ENCODE measurements at places on chromosomes 3 and 15. TPM values are rescaled to one million over a fixed set of nuclear protein-coding genes. Genes with fewer than 3 reads are reported as not detected.

DNA sequence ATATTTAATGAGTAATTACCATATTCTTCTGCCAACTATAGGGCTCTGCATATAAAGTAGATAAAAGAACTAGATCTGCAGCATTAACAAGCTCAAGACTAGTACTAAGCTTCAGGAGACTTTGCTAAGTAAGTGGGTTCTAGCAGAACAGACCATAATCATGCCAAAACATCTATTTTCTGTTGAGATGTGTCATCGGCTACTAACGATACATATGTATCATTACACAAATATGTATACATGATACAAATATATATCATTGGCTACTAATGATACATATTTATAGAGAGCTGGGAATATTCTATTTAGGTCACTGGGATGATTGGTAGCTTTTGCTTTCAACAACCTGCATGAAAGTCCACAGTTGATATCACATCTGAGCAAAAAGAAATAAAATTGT lies 185.8 kb upstream of the DCBLD2 start:
- DNase-seq = no peak
- H3K27me3 ChIP-seq = no peaks in the 10 kb centered on the region
- H3K27ac ChIP-seq = no peak overlapping the region
- no peak overlapping the region for H3K4me3 ChIP-seq
- no peaks in the 10 kb centered on the region for H3K36me3 ChIP-seq
- no peaks in the 10 kb centered on the region for H3K4me1 ChIP-seq

- H3K27me3 ChIP-seq = no peaks in the 10 kb centered on the region
- no peak overlapping the region for H3K27ac ChIP-seq
- no peak for DNase-seq
- H3K4me3 ChIP-seq = no peak overlapping the region
These were observed 7.6 kb downstream of the LPCAT4 start for GRCh38 chr15:34359416-34359815.

DNA sequence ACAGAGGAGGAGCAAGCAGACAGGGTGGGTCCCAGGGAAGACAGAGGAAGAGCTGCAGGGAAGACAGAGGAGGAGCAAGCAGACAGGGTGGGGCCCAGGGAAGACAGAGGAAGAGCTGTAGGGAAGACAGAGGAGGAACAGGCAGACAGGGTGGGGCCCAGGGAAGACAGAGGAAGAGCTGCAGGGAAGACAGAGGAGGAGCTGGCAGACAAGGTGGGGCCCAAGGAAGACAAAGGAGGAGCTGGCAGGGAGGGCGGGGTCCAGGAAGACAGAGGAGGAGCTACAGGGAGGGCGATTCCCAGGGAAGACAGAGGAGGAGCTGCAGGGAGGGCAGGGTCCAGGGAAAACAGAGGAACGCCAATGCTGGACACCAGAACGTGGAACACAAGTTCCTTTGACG lies 66.5 kb downstream of the PLXNA1 start:
- H3K27ac ChIP-seq = no peak overlapping the region
- H3K4me1 ChIP-seq = no peaks in the 10 kb centered on the region
- H3K4me3 ChIP-seq = no peak overlapping the region
- H3K27me3 ChIP-seq = peaks cover 4% of the 10 kb centered on the region
- DNase-seq = no peak
- H3K36me3 ChIP-seq = no peaks in the 10 kb centered on the region

DNA sequence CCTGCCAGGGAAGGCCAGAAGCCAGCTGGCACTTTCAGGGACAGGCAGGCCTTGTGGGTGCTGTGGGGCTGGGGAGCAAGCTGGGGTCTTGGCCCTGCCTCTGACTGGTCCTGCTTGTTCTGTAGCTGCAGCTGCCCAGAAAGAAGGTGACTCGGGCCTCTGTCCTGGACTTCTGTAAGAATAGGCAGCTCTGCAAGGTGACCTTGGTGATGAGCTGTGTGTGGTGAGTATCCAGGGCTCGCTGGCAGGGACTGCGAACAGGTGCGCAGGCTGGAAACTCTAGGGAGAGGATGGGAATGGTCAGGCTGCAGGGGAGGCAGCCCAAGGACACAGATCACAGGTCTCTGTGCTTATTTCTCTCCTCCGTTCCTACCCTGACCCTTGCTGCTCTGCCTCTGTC lies 31.2 kb downstream of the SLC22A14 start:
- no peaks in the 10 kb centered on the region for H3K36me3 ChIP-seq
- no peaks in the 10 kb centered on the region for H3K4me1 ChIP-seq
- H3K27ac ChIP-seq = no peak overlapping the region
- H3K27me3 ChIP-seq = no peaks in the 10 kb centered on the region

GRCh38 chr3:7332696-7333095 lies 471.8 kb downstream of the GRM7 start:
- H3K4me3 ChIP-seq = no peak overlapping the region
- H3K36me3 ChIP-seq = no peaks in the 10 kb centered on the region
- no peak for DNase-seq
- no peaks in the 10 kb centered on the region for H3K4me1 ChIP-seq
- no peak overlapping the region for H3K27ac ChIP-seq

The KBTBD12 gene
- not detected for total RNA-seq

The CCR1 gene
- not detected for total RNA-seq

The RHOV gene
- 0.61 TPM for total RNA-seq

The LRRC2 gene
- total RNA-seq = not detected

The TWF2 gene
- total RNA-seq = 32.7 TPM
